ENCODE measurements at places on chromosomes 6 and 20.

DNA sequence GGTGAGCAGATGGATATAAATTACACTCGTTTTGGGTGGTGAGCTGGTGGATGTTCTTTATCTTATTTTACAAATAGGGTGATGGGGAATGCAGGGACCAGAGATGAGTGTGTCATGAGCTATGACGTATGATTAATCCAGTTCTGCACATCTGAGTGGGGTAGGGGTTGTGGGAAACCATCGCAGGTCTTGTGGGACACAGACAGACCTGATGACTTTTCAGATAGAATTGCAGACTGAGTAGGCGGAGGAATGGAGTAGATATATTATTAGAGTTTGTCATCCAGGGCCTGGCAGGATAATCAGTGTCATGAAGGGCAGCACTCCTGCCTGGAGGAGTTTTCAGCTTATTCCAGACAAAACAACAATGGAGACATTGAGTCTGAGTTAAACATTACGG lies 12.9 kb upstream of the DSP start:
- no peak for DNase-seq

- DNase-seq, result no peak
These were observed 68.3 kb downstream of the CEBPB start for GRCh38 chr20:50258790-50259483.

DNA sequence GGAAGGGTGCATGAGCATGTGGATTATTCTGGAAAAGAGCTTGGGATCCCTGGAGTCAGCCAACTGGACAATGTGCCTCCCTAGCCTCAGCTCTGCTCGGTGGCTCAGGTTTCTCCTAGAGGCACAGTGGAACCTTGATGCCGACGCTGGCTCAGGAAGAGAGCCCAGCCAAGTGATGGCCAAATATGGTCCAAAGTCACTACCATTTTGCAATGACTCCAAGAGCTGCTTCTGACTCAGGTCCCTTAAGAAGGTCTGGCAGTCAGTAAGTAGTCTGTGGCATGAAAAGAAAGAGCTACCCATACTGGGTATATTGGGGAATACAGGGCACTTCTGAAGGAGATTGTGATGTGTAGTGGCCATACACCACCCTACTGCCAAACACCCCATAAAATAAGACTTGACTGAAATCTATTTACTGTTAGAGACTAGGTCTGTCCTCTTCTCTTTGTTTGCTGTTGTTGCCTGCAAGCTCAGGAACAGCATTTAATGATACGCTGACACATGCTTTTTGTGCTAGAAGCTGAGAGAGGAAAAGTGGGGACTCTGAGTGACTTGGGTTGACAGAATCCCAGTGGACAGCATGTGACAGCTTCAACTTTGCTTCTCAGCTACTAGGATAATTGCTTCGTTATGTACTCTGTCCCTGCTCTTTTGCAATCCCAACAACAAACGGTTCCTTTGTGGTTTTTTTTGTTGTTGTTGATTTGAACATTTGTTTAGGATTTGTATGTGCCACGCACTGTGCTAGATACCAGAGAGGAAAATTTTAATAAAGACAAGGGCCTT lies 30.3 kb upstream of the OGFRL1 start:
- DNase-seq, result no peak

GRCh38 chr20:38441916-38442315 lies 6.8 kb upstream of the SNHG17 start:
- no peak for DNase-seq

DNA sequence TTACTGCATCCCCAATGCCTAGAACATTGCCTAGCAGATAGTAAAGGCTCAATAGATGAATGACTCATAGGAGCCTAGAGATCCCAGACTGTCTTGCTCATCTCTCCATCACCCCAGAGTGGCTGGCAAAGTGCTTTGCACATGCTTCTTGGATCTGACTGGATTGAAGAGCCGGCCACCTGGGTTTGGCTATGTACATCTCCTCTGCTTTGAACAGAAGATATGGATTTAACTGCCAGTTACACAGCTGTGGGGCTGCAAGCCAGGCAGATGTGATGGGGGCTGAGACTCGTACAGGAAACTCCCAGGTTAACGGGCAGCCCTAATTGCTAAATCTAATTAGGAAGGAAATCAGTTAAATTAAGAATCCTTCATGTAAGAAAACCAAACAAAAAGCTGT lies 28.6 kb downstream of the MYLIP start:
- DNase-seq, result no peak

- no peak for DNase-seq
These were observed 6.8 kb downstream of the DUSP15 start for GRCh38 chr20:31863296-31864085.

DNA sequence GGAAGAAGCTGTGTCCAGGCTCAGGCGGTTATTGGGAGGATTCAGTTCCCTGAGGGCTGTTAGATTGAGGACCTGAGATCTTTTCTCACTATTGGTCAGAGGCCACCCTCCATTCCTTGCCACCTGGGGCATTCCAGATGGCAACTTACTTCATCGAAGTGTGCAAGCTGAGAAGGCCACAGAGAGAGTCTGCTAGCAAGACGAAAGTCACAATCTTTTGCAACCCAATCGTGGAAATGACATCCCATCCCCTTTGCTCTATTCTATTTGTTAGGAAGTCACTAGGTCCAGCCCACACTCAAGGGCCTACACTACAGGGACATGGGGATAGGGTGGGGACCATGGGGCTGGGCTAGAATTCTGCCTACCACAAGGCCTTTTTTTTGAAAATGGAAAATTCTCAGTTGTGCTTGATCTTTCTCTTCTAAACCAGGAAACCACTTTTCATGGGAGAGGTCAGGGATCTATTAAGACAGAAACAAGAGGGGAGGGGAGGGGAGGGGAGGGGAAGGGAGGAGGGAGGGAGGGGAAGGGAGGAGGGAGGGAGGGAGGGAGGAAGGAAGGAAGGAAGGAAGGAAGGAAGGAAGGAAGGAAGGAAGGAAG lies 217.2 kb downstream of the BCAS1 start:
- no peak for DNase-seq

GRCh38 chr20:35788796-35789195 lies 17.0 kb downstream of the PHF20 start:
- no peak for DNase-seq

DNA sequence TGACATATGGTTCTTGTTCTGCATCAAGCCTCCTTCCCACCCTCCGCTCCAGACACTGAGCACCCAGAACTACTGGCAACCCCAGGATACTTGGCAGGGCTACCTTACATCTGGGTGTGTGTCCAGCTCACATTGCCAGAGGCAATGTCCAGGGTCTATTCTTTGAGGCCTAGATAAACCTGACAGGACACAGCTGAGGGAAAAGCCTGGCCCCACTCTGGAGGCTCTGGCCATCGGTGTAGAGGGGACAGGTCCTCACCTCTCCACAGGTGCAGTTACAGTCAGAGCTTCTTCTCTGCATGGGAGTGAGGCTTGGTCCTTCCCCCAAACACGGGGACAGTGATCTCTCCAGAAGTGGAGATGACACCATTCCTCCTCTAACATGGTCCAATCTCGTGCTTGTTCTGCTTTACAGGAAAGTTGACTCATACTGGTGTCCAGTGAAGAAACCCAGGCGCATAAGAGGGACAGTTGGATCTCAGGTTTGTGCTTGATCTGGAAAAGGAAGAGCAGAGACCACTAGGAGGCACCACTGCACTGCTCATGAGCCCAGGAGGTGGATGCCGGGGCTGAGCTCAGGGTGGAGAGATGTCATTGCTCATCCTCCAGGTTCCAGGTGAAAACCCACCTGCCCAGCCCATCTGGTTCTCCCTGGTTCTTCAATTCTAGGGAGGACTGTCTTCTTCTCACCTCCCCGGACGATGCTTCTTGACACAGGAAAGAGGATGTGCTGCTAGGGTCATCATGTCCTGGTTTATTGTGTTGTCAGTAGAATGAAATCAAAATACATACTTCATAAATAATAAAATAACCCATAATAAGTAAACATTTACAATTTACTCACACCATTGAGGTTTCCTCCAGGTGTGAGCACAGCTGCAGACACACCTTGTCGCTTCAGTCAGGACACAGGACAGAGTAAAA lies 14.7 kb downstream of the HLA-F start:
- peak; percentile 66 for DNase-seq

- no peak for DNase-seq
These were observed 47.9 kb upstream of the SLC22A16 start for GRCh38 chr6:110524305-110524704.

DNA sequence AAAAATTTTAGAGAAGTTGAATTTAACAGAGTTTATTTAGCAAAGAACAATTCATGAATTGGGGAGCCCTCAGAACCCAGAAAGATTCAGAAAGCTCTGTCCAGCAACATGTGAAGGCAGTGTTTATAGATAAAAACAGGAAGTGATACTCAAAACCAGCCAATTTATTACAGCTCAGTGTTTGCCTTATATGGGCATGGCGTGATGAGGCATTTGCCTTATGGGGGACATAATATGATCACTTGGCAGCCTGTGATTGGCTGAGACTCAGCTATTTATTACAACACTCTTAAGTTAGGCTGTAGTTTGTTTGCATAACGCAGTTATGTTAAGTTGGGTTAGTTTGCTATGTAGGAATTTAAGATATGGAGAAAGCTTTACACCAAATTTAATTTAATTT lies 11.5 kb downstream of the HLA-DPA1 start:
- DNase-seq, result no peak

- DNase-seq, result no peak
These were observed 39.9 kb downstream of the TMC2 start for GRCh38 chr20:2576317-2576727.

- no peak for DNase-seq
These were observed 11.4 kb downstream of the GATA5 start for GRCh38 chr20:62464425-62464770.

DNA sequence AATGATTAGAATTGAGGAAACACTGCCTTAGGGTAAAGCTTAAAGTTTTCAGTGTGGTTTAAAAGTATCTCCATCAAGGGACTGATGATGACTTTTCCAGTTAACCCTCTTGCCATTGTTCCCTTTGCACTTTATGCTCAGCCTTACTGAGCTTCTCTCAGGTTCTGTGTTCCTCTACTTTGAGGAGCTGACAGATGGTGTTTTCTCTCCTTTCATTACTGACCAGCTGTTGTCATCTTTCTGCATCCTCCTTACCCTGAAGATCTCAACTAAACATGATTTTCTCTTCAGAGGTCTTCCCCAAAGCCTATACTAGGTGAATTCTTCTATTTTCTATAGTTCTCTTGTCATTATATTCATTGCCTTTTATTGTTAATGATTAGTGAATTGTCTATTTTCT lies 475.6 kb upstream of the SYNCRIP start:
- DNase-seq, result no peak

GRCh38 chr20:57459278-57459677 lies 65.7 kb downstream of the CTCFL start:
- DNase-seq, result no peak

- no peak for DNase-seq
These were observed 6.4 kb downstream of the CEP43 start for GRCh38 chr6:167005350-167006159.

GRCh38 chr6:13989496-13990144 lies 64.9 kb downstream of the RNF182 start:
- no peak for DNase-seq

DNA sequence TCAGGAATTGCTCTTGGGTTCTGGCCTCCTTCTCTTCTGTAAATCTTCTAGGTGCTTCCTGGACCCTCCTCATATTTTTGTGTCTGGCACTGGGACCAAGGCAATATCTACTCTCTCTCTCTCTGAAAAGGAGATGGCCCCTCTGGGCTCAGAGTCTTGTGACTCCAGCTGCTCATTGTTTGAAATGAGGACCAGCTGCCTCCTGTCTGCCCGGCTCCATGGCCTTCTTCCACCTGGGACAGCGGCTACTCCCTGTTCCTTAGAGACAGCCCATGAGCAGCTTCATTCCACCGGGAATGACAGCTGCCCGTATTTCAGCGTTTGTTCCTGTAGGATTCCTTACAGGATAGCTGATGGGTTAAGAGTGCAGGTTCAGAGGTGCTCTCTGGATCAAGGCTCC lies 2.9 kb downstream of the TGM3 start:
- no peak for DNase-seq

DNA sequence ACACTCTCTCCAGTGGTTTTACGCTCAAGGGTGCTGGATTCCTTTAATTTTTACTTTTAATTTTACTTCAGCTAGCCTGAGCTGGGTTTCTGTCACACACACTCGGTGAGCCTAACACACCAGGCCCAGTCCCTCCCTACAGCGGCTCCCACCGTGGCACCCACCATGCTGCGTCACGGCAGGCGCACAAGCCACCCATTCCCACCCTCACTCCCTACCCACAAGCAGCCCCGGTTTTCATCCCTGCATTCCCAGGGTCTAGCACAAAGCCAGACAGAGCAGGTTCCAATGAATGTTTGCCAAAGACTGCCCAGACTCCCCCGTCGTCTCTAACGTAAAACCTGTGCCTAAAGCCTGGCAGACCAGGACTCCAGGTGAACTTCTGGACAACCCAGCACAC lies 50.3 kb downstream of the MYH7B start:
- DNase-seq, result no peak

- no peak for DNase-seq
These were observed 26.4 kb upstream of the FABP7 start for GRCh38 chr6:122753000-122753687.

- DNase-seq, result no peak
These were observed 597 bp downstream of the LY86 start for GRCh38 chr6:6588924-6589709.

- DNase-seq, result no peak
These were observed 745.7 kb downstream of the MAFB start for GRCh38 chr20:39943336-39943735.

GRCh38 chr6:146545581-146545980 lies 1.9 kb downstream of the RAB32 start:
- no peak for DNase-seq

- DNase-seq, result no peak
These were observed 11.3 kb downstream of the ZHX3 start for GRCh38 chr20:41306061-41306727.

GRCh38 chr20:5090191-5090590 lies 29.6 kb downstream of the PCNA start:
- DNase-seq, result no peak

DNA sequence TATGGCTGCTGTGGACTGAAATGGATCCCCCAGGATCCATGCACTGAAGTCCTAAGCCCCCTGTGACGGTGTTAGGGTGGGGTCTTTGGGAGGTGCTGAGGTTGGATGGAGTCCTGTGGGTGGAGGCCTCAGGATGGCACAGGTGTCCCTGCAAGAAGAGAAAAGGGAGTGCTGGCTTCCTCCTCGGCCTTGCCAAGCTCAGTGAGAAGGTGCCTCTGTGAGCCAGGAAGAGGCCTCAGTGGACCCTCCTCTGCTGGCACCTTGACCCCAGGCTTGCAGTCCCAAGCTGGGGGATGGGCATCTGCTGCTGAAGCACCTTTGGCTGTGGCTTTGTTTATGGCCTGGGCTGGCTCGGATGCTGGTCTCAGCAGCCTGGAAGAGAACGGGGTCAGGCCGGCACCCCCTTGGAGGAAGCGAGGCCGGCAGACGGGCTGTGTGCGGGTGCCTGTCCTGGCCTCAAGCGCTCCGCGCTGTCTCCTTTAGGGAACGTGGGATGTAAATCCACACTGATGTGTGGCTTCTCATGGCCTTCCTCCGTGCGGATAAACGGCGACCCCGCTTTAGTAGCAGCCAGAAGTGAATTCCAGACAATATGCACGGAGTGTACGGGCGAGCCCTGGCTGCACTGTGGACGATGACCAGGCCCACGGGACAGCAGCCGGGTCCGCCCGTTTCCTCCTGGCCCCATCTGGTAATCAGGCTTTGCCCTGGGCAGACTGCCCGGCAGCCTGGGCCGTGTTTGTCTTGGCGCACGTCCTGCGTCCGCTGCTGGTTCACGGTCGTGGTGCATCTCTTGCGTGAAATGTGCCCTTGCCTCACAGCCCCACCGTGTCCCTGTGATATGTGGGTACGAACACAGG lies 182.6 kb downstream of the ERMARD start:
- no peak for DNase-seq
